ENCODE measurements at places on chromosomes 7 and 10.

DNA sequence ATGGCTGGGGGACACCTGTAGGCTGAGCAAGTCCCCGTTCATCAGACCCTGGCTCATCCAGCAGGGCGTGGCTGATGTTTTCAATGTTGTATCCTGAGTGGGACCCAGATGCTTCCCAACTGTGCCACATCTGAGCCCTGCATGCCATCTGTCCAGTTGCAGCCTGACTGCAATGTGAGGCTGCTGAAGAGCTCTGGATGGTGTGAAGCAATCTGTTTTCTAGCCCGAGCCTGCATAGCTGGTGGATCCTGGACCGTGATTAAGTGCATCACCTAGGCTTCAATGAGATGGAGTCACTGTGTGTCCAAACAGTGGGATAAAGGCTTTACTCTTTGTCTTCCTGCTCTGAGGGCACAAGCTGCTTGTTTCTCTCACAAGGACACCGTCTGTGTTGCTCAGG, 99.8 kb downstream of the TCF7L2 start:
- DNase-seq: peak; percentile 9

GRCh38 chr7:49479936-49480544, 293.4 kb upstream of the VWC2 start:
- DNase-seq: no peak

DNA sequence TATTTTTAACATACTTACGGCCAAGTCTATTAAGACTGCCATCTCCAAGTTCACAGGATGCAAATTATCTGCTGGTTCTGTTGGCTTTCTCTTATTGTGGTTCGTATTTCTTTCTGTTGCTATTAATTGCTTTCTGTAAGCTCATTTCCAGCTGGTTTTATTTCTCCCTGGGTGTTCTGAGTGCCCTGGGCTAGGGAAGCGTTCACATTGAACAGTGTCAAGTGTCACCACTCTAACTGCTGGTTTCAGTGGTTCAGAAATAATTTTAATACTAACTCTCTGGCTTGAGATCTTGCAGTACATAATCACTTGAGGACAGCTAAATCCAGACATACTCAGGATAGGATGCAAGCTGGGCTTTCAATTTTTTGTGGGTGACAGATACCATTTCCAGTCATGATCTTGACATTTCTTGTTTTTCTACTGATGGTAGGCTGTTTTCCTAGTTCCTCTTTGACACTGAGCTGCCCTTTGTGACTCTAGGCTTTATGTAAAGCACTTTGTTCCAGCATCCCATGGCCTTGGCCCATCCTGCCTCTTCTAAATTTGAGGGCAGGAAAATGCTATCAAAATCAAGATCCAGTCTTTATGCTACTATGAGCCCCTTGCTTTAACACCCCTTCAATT, 117.6 kb downstream of the SNX13 start:
- no peak for DNase-seq

- no peak for DNase-seq
Measured at GRCh38 chr7:74617180-74617744, 40.3 kb upstream of the GTF2I start.

GRCh38 chr10:84801916-84802315, 473.5 kb downstream of the CCSER2 start:
- no peak for DNase-seq

DNA sequence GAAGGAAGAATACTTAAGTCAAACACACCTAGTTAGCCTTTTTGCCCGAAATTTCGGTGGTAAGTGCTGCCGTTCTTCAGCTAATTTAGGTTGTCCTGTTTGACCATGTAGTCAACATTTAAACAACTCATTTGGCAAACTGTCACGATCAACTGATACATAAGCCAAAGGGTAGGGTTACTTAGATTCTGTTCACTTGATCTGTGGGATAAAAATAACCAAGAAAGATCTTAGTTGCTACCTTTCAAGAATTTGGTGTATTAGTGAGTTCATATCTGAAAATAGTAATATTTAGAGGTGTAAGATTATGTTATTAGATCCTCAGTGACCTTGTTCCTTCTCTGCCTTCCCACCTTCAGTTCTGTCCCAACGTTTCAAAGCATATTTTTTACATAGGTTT, 2.0 kb downstream of the TNKS2 start:
- no peak for DNase-seq

GRCh38 chr7:102436118-102436517, 2.7 kb downstream of the ORAI2 start:
- DNase-seq: no peak

DNA sequence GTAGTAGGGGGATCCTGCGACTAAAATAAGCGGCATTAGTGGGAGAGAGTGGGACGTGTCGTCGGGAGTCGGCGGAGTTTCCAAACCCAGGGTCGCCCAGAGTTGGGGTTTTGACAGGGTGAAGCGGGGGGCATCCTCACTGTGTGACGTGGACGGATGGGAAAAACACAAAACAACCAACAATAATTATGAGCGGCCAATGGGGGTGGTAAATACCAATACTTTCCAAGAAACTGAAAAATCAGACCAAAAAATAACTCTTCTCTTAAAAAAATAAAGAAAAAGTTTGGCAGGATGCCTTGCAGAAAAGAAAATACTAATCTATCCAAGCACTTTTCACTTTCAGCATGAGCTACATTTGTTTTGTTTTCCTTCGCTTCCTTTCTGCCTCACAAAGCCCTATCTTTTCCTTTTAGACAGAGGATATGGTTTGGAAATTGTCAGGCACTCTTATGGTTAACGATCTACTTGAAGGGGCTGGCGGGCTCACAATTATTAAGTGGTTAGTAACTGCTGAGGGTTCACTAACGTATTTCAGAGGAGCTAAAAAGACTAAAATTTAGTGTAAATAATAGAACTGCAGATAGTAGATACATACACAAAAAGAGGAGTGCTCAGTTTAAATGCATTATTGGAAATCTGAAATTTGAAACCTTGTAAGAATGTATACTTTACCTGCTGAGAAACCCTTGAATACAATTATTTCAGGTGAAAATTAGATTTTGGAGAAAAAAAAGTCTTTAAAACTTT, 802 bp upstream of the CDK6 start:
- peak; percentile 38 for DNase-seq

DNA sequence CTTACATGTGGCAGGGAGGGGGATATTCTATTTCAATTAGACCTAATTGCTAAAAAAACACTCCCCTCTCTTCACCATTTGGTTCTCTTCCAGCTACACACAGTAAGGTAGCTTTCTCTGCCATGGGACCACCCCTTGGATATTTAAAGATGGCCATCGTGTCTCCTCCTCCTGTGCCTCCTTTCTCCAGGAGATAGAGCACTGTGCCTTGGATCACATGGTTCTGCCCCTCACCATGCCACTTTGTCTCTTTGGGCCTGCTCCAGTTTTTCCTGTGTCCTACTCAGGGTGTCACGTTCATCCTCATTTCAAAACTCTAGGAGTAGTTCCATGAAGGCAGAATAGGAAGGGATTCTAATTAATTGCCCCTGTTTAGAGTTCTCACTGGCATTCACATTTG, 1060.2 kb downstream of the KCNMA1 start:
- DNase-seq: no peak

DNA sequence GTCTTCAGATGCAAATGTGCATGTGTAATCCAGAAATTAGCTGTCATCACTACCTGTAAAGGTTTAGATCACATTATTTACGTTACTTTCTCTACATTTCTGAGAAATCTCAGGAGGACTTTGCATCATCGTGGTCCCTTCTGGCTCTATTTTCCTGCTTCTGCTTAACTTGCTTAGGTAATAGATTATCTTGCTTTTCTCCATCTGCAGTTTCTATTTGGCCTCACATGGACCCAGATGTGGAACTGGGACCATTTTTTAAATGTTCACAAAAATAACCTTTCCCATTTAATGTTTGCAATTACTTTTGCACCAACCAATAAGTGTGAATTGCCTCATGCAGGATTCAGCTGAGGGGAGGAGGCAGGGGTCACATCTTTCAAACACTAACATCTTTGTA, 278.4 kb upstream of the SEMA3C start:
- DNase-seq: no peak

DNA sequence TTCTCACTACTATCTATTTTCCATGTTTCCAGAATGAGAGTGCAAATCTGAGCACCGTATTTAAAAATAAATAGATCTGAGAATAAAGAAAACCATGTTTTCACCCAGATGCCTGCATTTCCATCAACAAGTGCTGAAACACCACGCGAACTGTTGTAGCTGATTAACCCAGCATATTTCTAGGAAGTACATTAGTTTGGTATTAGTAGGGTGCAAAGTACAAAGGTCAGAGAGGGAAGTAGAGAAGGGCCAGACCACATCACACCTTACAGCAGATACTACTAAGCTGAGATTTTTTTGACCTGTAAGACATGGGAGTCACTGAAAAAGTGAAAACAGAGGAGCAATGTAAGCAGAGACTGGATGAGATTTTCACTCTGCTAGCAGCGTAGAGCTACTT, 181.3 kb downstream of the IMMP2L start:
- DNase-seq: no peak

DNA sequence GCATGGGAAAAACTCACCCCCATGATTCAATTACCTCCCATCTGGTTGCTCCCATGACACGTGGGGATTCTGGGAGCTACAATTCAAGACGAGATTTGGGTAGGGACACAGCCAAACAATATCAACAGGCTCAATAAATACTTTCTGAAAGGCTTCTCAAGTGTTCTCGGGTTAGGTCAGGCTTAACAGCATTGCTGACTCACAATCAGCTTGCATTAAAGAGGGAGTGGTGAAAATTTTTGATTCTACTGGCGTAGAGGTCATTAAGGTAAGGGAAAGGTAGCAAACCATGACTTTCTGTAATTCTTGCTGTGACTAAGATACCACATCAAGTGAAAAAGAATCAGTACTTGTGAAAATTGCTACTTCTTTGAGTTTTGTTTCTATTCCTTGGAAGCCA, 126.4 kb downstream of the JCAD start:
- DNase-seq: no peak

DNA sequence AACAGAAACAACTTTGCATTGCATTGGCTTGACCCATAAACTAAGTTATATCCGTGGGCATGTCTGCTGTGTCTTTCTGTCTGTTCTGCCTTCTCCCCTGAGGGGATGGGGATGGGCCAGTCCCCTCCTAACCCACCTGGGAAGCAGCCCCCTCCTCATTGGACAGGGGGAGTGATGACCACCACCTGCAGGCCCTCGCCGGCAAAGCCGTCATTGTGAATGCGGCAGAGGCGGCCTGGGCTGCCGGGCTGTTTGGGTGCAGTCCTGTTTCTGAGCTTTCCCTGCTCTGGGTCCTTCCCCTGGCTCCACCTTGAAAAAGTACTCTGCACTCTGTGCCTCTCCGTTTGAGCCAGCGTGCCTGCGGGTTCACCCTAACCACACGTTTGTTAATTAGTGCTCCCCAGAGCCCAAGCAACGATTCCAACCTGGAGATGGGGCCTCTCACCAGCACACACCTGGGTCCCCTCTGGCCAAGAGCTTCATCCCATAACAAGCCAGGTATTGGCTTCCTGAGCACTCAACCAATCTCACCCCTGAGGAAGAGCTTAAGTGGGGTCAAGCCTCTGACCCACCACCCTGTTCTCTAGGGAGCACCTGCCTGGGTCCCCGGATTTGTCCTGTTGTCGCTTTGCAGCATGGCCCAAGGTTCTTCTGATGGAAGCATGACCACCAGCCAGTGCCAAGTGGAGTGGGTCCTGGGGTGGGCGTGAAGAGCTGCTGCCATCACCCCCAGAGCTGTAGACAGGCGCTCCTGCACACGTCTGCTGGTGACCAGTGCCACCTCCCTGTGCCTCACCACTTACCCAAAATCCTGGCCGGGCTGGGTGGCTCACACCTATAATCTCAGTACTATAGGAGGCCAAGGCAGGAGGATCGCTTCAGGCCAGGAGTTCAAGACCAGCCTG, 39.4 kb upstream of the ZMIZ2 start:
- no peak for DNase-seq

- no peak for DNase-seq
Measured at GRCh38 chr7:15686295-15686956, at the start of gene MEOX2. MEOX2 (minus strand) TSS chr7:15686683; CDS start chr7:15686402, 281 bp downstream.

Data from kidney glomerular epithelial cell (primary cell).